ENCODE measurements at places on chromosomes 4 and X.

DNA sequence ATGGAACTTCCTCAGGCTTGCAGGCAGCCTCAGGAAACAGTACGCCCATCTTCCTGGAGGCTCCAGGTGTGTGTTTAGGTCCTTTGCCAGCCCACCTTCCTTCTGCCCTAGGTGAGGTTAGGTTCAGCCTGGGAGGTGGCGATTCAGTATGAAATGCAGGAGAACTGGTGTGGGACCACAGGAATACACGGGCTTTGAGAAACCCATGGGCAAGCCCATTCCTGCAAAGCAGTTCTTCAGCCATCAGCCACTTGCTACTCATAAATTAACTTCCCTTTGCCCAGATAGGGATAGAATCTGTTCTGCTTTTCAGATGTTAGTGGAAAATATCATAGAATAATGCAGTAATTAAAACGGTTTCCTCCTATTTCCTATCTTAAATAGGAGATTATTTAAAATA is 32.2 kb downstream of the TBC1D14 start:
- no peak for DNase-seq

DNA sequence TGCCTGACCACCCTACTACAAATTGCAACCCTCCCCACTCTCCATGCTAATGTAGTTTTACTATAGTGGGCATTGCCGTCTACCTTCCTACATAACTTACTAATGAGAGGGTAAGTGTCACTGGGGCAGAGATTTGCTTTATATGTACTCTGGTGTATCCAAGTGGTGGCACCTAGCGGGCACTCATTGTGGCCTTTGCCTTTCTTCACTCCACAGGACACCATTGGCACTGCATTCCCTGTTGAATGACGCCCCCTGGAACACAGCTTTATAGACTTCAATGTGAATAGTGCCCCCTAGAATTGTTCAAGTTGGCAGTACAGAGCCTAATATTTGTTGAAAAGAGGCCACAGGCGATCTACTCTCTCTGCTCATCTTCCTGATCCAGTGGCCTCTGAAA is 215.8 kb downstream of the MID1IP1 start:
- no peak for DNase-seq

GRCh38 chrX:27336466-27337091 is 126.6 kb downstream of the PPP4R3C start:
- no peak for DNase-seq

GRCh38 chrX:143115466-143115865 is 89.7 kb downstream of the SPANXN4 start:
- no peak for DNase-seq

DNA sequence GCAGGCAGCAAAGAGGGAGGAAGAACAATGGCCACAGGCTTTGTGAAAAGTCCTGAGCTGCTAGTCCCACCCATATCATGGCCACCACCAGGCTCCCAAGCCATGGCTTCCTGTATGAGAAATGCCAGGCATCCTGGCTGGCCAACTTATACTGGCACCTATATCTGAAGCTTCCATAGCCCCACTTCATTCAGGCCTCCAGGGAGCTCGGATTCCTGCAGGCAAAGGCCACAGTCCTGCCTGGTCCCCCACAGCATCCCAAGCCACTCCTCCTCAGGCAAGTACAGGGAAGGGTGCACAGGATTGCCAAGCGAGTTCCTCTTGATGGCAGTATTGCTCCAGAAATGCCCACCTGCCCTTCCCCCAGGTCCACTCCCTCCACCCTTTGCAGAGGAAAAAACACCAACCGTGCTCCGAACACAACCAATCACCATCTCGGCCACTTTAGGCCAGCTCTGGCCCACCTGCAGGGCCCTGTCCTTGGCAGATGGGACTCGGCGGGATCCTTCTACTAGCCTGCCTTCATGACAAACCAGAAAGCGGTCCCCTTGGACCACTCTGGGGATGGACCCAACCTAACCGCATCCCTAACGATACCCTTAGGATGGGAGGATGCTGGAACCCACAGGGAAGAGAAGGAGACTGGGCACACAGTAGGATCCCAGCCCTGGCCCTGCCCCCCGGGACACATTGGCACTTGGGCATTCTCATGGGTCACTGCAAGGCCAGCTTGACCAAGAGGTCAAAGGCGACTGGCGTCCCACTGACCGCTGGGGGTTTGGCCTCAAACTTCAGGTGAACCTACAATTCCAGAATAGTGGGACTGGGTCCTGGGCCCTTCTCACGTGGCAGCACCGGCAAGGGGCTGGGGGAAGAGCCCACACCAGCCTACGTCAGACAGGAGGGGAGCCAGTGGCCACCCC is 220.4 kb upstream of the AGTR2 start:
- no peak for DNase-seq

DNA sequence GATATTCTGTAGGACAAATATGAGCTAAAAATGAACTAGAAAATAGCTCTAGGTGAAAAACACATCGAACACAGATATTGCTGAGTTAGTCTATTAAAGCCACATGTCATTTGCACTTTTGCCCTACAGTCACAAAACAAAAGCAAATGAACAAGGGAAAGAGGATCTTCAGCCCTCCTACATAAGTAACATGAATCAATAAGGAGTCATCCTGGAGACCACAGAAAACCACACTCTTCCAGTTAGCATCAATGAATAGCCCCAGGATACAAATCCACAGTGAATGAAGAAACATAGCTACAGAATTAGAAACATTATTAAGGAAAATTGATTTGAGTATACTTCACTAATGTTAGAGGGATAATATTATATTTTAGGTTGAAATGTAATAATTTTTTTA is 311.4 kb downstream of the MAPK10 start:
- DNase-seq = no peak

DNA sequence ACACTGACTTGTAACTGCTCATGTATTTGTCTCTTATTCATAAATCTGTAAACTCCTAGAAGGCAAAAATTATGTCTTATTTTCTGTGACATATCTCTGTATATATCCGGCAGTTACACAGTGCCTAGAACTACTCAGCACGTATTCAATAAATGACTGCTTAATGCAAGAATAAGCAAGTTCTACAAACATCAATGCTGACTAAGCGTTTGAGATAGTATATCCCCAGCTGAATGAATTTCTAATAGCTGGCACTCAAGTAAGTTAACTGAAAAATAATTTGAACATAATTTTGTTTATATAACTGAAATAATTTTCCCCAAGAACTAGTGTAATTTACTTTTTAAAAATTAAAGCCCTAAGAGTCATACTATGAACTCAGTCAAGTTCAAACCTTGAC is 113.7 kb downstream of the ARAP2 start:
- DNase-seq = no peak

DNA sequence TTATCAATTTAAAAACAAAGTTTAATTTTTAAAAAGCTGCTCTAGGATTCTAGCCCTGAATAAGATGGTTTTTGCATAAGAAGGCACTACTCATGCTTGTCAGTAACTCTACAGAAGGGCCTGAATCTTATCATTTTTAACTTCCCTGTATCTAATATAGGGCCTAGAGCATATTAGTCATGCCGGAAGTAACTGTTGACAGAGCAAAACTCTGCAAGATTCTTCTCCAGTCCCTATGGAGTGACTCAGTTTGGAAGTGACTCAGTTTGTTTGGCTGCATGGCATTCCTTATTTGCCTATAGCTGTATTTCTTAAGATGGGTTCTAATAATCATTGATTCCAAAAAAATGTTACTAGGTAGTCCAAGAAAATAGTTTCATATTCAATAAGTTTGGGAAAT is 431.8 kb upstream of the HTR2C start:
- DNase-seq = no peak

DNA sequence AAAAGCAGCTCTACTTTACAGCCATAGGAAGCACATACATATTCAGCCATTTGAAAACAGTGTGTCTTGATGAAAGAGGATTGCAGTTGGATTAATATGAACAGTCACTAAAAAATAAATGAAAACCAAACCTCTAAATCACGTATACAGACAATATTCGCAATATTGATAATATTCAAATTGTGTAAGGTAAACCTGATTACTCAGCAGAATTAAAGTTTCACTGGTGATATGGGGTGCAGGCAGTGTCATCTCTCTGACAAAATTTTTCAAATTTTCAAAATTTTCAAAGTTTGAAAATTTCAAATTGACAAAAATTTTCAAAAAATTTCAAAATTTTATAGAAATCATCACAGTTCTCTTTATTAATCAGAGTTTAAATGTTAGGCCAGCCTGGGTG is 55.7 kb downstream of the FAT4 start:
- DNase-seq = no peak

- no peak for DNase-seq
Measured at GRCh38 chr4:174828845-174829701, at the start of gene GLRA3. Gene GLRA3 (minus strand): TSS chr4:174829247. CDS start chr4:174828811, 436 bp downstream.

GRCh38 chr4:186472948-186473347 is 82.4 kb downstream of the MTNR1A start:
- DNase-seq = no peak

- DNase-seq = no peak
Measured at GRCh38 chr4:142330311-142330710, 515.8 kb downstream of the INPP4B start.

GRCh38 chr4:142463206-142463605 is 382.9 kb downstream of the INPP4B start:
- no peak for DNase-seq

DNA sequence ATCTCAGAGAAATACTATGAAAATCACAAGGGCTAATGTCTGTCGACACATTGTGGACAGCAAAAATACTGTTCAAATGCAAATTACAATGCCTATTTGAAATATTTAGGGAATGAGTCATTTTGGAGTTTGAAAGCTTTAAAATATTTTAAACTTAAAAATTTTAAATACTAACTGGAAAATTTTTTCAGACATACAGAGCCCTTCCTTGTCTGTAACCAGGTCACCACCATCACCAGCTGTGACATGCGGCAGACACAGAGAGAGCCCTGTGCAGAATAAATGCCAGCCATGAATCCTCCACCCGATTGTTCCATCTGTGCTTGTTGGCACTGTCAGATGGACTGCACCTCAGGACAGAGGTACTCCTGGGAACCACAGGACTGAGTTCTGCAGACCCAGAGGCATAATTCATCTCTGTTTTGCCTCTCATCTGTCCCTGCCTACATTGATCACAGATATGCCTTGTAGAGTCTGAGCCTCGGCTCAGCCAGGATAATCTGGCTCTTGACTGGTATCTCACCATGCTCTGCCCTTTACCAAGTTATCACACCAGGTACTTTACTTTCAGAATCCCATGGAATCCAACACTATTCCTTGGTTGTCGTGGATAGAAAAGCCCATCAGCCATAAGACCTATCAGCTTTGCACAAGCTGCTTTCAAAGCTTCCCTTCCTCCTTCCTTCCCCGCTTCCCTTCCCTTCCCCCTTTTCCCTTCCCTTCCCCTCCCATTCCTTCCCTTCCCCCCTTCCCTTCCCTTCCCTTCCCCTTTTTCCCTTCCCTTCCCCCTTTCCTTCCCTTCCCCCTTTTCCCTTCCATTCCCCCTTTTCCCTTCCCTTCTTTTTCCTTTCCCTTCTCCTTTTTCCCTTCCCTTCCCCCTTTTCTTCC is 67.2 kb downstream of the TBC1D9 start:
- DNase-seq = no peak

GRCh38 chrX:30504309-30504708 is 73.3 kb downstream of the TASL start:
- no peak for DNase-seq

DNA sequence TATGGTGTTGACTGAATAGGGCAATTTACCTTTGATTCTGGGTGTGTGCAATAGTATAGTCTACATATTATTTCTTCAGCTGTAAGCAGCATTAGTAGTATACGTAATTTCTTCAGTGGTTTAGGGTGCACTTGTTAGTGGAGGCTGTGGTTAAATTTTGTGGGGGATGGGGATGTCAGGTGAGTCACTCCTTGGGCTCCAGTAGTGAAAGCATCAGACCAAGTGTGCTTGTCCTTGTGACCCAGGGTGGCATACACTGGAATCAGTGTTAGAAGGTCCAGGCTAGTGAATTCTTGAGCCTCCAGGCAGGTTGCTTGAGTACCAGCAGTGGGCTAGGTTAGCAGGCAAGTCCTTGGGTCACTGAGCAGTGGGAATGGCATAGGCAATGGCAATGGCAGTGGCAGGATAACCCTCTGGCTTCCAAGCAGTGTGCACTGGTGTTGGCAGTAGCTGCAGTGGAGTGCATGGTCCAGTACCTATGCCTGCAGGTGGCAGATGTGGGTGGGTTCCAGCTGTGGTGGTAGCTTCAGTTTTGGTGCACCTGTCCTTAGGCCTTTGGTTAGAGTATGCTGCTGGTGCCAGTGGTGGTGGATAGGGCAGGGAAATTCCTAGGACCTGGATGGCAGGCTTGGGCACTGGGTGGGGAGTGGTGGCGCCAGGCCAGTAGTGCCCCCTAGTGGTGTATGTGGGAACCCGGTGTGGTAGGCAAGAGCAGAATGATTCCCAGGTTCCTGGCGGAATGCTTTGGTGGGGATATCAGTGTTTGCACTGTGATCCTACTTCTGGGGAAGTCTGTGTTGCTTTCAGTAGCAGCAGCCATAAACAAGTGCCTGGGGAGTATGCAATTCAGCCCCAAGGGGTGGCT is 531.0 kb downstream of the SMARCA1 start:
- no peak for DNase-seq

GRCh38 chr4:38870098-38870808 is 2.6 kb downstream of the FAM114A1 start:
- DNase-seq = no peak

- DNase-seq = no peak
Measured at GRCh38 chr4:63637270-63637669, 772.0 kb downstream of the TECRL start.

DNA sequence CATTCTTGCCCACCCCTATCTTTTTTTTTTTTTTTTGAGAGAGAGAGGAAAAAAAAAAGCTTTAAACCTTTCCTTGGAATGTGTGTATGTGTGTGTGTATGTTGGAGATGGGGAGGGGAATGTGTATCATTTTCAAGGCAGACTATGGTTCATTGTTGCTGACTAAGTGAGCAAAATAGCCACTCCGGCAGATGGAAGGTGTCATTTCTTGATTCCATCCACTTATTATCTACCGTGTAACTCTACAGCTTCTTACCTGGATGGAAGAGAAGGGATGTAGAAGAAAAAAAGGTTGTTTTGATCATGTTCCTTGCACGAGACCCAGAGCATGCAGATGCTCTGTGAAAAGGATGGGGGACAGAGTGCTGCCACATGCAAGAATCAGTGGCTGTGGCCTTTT is 5.9 kb upstream of the GK2 start:
- no peak for DNase-seq

DNA sequence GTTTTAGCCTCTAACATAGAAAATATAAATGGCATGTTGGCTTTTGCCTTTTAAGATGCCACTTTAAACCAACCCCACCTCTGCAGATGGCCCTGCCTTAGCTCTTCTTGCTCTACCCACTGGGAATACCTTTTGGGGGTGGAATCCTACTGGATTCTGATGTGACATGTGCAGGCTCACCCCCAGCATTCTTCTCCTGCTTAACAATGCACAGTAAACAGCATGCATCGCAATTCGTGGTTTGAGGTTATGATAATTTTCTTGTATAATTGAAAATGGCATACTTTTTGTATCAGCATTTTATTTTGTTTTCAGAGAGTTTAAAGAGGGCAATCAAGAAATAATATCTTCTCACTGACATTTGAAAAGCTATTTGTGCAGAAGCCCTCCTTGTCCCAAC is 167.9 kb downstream of the AREG start:
- DNase-seq = no peak

DNA sequence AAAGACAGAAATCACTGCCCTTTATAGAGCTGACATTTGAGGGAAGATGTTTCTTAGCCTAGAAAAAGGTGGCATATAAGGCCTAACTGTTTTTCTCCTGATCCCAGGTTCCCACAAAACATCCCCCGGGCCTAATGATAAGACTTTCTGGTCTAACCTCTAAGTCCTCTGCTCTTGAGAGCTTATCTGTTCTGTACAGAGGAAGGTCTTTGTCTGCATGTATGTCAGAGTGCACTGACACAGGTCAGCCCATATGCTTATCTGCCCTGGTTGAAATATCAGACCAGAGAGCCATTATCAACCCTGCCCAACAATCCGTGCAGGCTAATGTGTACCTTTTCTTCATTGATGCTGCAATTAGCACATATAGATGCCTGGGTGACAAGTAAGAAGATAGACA is 76.2 kb downstream of the ARHGEF9 start:
- no peak for DNase-seq

Data from stimulated activated CD8-positive, alpha-beta memory T cell treated with anti-CD3 and anti-CD28 coated beads, Interleukin-2, amount 100 ng/mL, for 1 hour (primary cell).